ENCODE measurements at places on chromosomes 4 and X.

DNA sequence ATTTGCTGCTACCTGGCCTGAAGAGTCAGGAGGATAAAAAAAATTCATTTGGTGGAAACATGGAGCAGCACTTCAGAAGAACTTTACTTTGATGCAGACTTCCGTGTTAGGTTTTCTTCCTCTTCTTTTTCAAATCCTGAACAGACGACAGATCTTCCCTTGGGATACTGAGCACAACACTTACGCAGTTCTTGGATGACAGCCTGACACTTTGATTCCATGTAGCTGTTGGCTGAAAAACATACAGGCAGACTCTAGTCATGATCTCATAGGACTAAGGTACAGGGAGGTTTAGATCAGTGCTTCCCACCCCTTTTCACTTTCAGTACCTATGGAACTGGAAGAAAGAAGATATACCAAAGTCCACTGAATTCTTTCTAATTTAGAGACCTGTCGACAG is 9.2 kb downstream of the CMC4 start:
- DNase-seq = no peak

DNA sequence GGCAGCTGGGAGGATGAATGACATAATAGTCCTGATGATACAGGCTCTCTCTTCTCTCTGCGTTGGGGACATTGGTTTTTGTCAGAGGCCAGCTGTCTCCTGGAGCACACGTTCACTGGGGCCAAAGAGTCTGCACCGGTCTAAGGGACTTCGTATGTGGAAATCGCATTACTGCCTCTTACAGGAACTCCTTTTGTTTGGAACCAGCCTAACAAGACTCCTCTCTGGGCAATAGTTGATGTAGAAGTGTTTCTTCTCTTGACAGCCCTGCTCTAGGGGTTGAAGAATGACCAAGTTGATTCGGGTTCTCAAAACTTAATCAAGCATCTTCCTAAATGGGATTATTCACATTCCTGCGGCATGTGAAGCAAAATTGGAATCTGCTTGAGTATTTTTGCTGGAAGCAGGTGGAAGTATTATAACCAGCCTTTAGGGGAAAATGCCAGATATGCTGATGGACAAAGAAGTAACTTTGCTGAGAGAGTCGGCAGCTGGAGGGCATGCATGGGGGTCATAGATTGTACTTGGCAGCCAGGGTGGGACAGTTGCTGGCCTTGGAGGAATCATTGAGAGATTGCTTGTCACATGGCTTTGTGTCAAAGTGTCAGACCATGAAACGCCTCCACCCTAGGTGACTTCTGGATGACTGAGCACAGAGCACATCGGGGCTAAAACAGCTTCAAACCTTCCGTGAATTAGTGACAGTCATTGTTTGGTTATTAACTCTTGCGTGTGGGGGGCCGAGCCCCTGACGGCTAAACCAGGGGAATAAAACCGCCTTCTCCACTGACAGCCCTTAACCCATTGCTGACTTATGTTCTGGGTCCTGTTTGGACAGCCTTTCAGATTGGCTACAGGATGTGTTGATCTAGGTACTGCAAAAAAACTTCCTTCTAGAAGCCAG is 34.4 kb upstream of the SLC34A2 start:
- no peak for DNase-seq

DNA sequence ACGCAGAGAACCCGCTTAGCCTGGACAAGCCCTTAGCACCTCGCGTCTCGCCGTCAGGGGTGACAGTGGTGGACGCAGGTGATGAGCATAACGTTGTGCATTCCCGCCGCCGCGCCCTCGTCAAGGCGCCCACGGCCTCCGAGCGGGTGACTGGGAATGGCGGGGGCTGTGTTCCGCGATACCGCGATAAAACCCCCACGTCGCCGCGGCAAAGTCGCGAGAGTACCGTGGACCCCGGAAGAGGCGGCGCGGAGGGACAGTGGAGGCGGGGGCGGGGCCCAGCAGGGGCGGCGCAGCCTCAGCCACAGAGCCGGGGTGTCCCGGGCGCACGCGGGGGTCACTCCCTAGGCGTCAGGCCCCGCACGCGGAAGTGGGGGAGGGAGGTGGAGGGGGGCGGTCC is 53.8 kb downstream of the ZFYVE28 start:
- peak; percentile 28 for DNase-seq

DNA sequence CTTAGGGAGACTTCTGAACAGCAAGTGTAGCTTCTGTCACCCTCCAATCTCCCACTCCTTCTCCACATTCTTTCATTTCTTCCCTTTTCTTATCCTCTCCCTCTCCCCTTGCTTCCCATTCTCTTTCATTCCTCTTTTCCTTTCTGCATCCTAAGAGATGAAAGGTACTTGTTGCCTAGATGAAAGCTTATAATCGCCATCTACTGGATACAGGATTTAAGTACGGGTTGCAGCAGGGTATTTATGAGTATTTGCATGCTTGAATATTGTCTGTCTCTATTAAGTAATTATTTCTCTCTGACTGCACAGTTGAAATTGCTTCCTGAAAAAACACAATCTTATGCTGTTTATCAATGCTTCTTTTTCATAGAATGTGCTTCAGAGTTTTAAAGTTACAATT is 174.0 kb upstream of the TENT5D start:
- no peak for DNase-seq

DNA sequence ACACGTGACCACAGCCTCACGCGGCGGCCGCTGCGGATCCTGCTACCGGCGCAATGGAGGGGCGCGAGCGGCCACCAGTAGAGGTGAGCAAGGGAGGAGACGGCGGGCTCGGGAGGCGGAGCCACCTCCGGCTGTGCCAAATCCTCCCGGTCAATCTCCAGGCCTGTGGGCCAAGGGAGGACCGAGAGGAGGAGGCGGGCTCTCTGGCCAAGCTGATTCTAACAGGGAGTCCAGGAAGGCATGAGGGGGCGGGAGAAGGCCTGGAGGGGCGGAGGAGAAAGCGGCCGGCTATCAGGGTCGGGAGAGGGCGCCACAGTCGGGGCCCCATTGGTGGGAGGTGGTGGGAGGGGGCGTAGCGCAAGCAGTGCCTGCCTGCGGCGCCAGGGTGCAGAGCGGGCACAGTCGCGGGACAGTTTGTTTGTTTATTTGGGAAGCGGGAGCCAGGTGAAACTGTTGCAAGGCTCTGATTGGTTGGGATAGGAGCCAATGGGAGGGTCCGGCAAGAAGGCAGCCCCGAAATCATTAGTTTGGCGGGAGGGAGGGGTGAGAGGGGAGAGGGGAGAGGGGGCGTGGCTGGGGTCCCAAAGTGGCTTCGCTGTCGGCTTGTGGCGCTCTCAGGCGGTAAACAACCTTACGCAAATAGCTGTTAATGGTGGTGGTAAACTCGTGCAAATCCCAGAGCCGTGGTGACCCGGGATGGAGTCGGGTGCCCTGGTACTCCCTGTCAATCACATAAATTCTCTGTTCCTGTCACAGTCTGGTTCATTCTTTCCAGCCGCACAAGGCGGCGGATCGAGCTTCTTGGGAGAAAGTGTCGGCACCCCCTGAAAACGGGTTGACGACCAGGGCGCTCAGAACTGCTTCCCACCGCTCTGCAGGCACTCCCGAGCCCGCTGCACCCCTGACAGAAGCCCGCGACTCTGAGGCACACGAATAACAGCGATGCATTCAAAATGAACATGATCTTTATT is at the start of gene IRS4:
Gene IRS4, minus strand, starts transcription at position 55 of the 971 bp plus-strand sequence.
- DNase-seq = no peak

- no peak for DNase-seq
Observed at GRCh38 chrX:69066021-69066757, 99.1 kb downstream of the PJA1 start.

DNA sequence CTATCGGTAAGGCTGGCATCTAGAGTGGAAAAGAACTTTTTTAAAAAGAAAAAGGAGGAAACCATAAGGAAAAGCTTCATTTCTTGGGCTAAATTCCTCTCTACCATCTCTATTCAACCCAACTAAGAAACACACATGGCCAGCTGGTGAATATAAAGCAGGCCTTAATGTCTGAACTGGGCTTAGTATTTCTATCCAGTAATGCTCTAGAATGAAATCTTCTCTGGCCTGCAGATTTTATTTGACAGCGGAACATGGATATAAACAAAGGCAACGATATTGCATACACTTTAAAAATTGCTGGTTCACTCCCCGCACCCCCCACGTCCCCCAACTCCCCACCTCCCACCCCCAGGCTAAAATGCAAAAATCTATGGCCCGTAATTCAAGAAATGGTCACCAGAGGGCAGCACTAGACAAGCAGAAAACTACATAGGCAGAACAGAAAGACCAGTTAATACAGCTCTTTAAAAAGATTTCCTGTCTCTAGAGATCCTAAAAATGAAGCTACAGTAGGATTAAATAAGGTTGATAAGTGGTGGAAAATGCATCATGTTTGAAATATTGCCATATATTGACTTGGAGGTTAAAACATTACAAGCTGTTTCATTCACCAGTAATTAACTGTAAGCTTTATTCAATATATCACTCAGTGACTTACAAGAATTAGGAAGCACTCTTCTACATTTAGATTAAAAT is 155.2 kb upstream of the GALNT7 start:
- peak; percentile 31 for DNase-seq

All from stimulated activated CD4-positive, alpha-beta T cell treated with anti-CD3 and anti-CD28 coated beads, Interleukin-1b, Interleukin-23, amount 100 ng/mL, for 24 hours (primary cell).